Amygdala (tissue), 56 donors: ENCODE measurements at places on chromosomes 3 and 15.

DNA sequence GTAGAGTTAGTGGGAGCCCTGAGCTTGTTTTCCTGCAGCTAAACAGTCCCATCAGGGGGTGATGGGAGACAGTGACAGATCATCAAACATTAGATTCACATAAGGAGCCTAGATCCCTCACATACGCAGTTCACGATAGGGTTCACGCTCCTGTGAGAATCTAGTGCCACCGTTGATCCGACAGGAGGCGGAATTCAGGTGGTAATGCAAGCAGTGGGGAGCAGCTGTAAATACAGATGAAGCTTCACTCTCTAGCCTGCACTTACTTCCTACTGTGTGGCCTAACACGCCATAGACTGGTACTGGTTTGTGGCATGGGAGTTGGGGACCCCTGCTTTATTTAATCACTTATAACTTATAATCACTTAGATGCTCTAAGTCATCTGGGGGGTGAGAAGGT is 179.1 kb downstream of the AKAP13 start:
- DNase-seq, result no peak

DNA sequence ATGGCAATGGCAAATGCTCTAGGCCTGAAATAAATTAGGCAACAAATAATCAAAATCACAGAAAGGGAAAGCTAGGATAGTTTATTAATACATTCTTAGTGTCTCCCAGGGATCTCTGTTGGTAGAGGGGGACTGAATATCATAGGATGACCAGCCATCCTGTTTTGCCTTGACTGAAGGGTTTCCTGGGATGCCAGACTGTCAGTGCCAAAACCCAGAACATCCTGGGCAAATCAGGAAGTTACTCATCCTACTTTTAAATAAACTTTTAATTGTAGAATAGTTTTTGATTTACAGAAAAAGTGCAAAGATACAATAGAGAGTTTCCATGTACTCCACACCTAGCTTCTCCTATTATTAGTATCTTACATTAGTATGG is 21.8 kb upstream of the SIAH2 start:
- no peak for DNase-seq

DNA sequence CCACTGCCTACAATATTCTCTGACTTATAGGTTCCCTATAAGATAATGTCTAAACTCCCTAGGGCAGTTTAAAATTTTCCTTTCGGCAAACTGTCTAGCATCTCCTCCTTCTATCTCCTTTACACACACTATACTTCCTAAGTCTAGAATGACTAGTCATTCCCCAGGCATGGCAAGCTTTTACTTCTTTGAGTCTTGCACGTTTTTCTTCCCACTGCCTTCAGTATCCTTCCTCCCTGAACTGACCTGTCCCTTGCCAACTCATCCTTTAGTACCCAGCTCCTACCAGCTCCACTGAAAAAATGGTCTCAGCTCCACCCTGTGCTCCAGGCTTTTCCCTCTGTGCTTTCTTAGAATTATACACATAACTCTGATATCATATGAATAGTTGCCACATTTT is 93.8 kb upstream of the KBTBD8 start:
- DNase-seq, result no peak

GRCh38 chr15:81507831-81508230 is 133.8 kb upstream of the TMC3 start:
- DNase-seq, result no peak

DNA sequence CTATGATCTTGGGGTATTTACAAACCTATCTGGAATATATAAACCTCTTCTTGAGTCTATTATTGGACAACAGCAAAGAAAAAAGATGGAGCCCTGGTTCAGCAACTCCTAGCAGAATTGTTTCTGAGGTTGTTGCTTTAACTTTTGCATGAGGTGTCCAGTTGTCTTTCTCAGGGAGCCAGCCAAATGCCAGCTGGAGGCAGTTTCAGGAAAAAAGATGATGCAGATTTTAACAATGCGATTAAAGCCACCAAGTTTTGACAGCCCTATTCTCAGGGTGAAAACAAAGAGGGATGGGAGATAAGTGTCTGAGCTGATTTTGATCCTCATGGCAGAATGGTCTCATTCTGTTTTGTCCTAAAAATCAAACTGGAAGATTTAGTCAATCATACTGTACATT is 181.6 kb upstream of the RASGRP1 start:
- no peak for DNase-seq

DNA sequence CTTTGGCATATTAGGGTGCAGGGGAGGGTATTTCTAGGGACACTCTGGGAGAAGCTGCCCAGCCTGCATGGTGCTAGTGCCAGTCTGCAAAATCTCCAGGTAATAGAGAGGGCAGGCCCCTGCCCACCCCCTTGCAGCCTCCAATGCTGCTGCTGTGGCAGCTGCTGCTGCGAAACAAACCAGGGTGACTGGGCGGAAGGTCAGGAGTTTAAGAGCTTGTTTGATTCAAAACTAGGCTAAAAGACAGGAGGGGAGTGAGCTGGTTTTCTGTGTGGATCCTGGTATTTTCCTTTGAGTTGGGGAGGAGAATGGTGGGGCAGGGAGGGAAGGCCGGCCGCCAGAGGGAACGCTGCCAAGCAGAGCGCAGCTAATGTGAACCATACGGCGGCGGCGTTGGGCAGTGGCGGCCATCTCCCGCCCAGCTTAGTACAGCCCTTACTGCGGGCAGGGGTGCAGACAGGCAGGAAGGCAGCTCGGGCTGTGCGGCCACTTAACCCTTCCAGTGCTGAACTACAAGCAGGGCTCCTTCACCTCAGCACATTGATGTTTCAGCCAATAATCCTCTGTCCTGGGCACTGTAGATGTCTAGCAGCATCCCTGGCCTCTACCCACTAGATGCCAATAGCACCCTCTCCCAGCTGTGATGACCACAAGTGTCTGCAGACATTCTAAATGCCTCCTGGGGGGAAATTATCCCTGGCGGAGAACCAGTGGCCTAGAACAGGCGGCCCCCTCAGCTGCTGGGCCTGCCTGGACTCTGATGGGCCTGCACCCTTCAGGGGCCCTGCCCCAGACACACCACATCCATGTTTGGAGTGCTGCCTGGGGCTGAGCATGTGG is 125.7 kb downstream of the EEFSEC start:
- DNase-seq, result no peak

DNA sequence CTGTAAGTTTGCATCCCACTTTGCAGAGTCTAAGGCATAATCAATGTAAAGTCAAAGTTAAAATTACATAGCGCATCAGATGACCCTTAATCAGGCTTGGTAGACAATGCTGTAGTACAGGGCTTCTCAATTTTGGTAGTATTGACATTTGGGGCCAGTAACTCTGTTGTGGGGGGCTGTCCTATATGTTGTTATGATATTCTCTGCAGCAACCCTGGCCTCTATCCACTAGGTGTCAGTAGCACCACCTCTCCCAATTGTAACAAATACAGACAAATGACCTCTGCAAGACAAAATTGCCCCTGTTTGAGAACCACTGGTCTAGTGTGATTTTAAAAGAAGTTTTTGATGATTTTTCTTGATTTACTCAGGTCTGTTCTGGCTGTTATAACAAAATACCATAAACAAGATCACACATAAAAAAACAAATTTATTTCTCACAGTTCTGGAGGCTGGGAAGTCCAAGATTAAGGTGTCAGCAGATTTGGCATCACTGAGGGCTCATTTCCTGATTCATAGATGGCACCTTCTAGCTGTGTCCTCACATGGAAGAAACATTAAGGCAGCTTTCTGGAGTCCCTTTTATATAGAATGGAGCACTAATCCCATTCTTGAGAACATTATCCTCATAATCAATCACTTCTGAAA is 37.6 kb upstream of the SLC9A9 start:
- DNase-seq, result no peak

GRCh38 chr3:57230006-57230405 is 2.5 kb downstream of the APPL1 start:
- DNase-seq, result no peak

DNA sequence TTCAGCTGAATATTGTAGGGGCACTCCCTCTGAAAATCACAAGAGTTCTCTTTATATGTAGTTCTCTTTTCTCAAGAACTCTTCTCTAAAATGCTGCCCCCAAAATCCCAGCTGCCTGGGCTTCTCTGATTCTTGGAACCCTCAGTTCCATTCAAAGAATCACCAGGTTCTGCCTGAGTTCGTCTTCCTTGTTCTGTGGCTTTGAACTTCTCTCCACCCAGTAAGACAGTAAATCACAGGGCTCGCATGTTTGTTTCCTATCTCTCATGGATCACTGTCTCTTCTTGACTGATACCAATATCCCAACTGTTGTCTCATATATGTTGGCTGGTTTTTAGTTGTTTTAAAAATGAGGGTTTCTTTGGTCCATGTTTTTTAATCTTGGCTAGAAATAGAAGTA is 359.5 kb upstream of the CBLB start:
- no peak for DNase-seq

DNA sequence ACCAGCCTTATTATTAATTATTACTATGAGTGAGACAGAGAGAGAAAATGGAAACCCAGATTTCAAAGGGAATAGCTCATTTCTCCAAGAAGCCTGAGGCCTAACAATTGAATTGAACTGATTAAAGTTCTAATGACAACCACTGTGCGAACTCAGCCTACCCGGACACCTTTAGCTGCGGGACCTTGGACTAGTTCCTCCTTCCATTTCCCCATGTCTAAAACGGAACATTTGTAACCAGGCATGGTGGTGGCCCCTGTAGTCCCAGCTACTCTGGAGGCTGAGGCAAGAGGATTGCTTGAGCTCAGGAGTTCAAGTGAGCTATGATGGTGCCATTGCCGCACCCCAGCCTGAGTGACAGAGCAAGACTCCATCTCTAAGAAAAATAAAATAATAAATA is 16.4 kb upstream of the RTP2 start:
- no peak for DNase-seq

DNA sequence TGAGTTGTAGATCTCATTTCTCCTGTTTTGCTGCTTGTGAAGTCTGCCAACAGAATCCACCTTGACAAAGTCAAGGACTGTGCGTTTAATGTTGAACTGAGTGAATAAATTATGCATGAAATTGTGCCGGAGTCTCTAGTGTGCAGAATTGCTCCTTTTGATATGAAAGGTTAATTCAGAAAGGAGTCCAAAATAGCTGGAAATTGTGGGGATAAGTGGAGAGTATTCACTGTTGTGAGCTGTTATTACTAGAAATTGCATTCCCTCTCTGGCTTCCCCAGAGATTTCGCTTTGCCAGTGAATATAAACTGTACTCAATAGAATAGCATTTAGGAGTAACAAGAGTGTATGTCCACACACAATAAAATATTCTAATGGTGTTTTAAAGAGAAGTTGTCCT is 43.1 kb downstream of the SAMMSON start:
- no peak for DNase-seq

DNA sequence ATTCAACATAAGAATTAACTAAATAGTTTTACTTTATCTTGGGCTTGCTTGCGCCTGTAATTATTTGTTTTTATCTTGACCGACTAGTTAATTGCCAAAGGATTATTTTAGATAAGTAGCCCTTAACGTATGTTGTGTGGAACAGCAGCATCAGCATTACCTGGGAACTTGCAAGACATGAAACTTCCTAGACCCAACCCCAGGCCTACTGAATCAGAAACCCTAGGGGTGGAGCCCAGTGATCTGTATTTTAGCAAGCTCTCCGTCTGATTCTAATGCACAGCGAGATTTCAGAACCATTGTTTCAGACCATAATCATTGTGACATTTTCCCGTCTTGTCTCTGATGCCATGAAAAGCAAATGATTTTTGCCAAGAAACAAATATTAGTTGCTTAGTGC is 31.1 kb downstream of the FILIP1L start:
- DNase-seq, result no peak

GRCh38 chr3:141681390-141681780 is 56.7 kb upstream of the RNF7 start:
- no peak for DNase-seq

DNA sequence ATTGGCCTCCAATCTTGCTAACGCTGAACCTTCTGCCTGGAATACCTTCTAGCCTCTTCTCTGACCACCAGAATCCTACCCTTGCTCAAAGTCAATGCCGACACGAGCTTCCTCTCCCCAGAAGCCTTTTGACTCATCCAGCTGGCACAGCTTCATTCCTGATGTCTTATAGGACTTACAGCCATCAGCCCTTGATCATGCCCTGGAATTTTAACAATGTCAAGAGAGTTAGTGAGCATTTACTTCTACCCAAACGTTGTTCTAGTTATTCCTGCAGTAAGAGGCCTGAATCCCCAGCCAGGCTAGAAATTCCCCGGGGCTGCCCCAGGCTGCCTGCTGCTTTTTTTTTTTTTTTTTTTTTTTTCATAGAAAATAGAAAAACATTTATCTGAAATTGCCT is 3.9 kb downstream of the CYP1A2 start:
- no peak for DNase-seq

DNA sequence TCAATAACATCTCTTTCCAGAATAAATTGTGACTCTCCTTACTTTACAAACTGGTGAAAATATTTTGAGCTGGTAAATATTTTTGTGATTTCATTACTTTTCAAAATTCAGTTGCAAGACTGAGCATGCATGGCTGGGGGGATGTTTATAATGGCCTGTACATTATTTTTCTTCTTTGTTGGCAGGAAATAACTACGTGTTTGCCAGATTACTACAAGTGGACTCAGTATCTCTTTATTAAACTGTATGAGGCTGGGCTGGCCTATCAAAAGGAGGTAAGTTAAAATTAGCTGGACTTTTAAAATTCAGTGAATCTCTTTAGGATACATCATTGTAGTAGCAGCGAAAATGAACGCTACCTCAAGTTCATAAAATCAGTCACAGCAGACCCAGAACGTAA is 58.3 kb downstream of the LARS2 start:
- DNase-seq, result no peak

DNA sequence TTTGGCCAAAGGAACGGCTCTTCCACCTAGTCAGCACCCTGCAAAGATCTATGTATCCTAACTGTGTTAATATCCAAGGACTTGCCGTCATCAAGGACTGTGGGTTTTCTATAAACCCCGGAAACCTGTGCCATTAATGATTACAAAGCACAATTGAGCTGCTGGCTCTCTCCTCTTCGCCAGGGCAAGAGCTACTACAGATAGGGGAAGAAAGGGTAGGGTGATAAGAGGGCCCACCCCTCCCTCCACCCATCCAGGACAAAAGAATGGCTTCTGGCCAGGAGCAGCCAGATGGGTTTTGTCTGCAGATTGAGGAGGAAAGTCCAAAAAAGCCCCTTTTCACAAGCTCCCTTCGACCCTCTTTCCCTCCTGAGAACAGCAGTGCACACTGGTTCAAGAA is 9.9 kb downstream of the RFT1 start:
- no peak for DNase-seq

DNA sequence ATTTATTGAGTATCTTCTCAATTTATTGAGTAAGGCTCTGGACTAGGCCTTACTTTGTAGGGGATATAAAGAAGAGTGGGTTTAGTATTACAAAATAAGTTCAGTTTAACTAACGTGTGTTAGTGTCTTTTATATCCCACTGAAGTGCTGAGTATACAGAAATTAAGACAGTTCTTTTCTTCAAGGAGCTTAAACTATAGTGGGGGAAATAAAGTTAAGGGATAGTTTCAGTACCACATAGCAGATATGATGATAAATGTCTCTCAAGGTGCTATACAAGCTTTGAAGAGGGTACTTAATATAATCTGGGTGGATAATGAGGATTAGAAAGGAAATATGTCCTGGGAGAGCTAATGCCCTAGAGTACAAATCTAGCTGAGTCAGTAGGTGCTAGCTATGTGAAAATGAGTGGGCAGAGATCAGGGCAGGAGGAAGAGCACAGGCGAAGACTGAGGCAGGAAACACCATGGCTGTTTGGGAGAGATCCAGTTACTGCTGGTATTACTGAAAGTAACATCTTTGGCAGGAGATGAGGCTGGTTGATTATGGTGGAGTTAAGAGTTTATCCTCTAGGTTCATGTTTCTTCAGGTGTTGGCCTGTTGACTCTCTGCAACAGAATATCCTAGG is 46.0 kb downstream of the TEX9 start:
- no peak for DNase-seq

- no peak for DNase-seq
Observed at GRCh38 chr3:154161806-154162205, 40.6 kb downstream of the ARHGEF26 start.

- DNase-seq, result no peak
Observed at GRCh38 chr3:121075191-121075590, 167.2 kb downstream of the STXBP5L start.
